ENCODE measurements at places on chromosomes 1 and 21.

DNA sequence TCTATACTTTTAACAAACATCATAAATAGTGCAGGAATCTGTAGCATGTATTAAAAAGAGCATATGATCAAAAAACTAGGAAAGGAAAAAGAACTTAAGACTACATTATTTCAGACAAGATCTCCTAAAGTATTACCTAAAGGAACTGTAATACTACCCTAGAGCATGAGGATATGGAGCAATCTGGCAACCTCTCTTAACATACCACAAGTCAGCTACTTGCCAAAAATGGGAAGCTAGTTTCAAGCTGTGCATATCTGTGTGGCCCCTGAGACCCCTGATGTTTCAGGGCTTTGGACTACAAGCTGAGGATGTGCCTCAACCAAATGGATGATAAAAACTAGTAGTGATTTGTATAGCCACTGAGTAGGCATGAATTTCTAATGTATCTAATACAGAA, 525.6 kb downstream of the PTBP2 start:
- DNase-seq, result no peak

- DNase-seq, result no peak
These were observed 19.3 kb downstream of the EPHB2 start for GRCh38 chr1:22729912-22730311.

DNA sequence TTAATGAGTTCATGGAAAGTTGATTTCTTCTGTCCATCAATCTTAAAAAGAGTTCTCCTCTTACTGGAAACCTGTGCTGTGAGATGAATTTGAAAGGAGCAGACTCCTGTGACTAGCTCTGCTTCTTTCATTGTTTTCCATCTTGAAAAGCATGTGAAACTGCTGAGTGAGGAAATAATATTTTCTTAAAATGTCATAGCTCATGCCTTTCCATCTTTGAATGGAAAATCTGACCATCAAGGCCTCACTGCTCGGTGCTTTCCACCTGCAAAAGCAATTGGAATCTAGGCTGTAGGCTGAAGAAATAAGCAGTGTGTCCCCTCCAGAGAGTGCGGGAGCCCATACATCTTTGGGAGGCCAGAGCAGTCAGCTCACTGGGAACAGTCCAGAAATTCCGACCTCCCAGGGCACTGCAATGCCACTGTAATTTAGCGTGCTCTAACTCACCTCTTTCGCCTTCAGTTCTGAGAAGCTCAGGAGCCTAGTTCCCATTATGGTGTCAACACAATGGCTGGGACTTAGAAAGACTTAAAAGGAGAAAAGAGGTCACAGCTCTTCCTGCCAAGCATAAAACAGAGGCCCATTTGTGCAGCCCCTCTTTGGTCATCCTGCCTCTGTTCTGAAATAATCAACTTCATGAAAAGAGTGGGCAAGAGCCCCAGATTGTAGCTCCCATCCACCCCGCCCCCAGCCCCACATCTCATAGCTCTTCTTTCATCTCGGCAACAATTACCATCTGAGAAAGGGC, 50.4 kb upstream of the F3 start:
- no peak for DNase-seq

DNA sequence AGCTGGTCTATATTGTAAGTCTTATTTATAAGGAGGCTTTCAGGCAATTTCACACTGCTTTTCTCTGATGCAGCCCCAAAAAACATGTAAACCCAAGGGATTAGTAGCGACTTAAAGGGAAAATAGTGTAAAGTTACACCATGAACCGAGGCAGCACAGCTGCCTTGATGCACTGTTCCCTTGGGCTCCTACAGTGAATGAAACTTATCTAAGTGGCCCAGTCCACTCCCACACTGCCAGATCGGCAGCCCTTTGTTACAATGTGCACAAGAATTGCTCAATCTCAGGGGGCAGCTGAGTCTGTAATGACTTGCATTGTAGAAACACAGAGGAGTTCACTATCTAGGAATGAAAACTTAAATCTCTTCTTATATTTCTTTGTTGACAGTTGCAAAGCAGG, 120.8 kb upstream of the ADGRL2 start:
- DNase-seq, result no peak

- DNase-seq, result no peak
These were observed 11.2 kb downstream of the CSDE1 start for GRCh38 chr1:114746450-114747121.

DNA sequence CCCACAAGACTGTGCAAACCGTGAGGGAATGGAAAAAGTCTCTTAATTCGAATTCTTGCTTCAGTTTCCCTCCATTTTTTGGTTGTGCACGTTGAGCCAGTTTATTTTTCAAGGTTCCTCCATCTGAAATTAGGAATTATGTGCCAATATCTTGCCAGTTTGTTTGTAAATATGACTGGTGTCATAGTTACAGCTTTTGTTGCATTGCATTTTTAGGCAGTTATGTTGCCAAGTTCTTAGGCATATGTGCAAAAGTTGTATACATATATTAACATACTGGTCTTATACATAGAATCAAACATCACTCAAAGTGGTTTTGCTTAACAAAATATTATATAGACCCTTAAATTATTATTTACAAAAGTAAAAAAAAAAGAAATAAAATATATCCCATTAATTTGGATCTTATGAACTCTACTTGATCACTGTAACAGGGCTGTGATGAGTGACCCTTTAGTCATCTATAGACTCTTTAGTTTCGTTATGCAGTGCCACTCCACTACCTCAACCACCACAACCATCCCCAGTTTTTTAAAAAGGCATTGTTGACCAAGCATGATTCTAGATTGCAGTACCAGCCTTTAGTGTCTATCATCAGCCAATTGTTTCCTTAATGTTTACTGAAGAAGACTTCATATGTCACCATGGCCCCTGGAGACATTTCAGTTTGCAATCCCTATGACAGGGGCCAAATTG, 20.9 kb upstream of the DYNLT5 start:
- DNase-seq, result no peak

GRCh38 chr1:86499987-86500593, 31.4 kb downstream of the CLCA1 start:
- DNase-seq, result no peak

- no peak for DNase-seq
These were observed 3.4 kb downstream of the RIPK4 start for GRCh38 chr21:41763398-41763931.

DNA sequence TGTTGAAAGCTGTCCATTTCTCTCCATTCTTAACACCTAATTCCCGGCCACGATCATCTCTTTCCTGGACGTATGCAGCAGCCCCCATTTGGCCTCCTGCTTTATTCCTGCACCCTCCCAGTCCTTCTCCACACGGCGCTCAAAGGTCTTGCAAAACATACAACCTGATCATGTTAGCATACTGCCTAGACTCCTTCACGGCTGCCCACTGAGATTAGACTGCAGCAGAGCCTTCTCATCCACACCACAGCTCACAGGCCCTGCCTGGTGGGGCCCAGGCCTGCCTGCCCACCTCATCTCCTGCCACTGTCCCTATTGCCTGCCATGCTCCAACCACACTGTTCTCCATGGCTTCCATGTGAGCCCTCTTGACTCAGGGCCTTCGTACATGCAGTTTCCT, 2.7 kb downstream of the GOLT1A start:
- DNase-seq, result no peak

GRCh38 chr1:117747605-117748004, 141.8 kb downstream of the TENT5C start:
- no peak for DNase-seq

Measured in stimulated activated CD4-positive, alpha-beta T cell treated with anti-CD3 and anti-CD28 coated beads, Interleukin-1b, Interleukin-23, amount 100 ng/mL, for 4 hours (primary cell).